ENCODE measurements at places on chromosomes 7 and 10.

- DNase-seq: no peak
Measured at GRCh38 chr7:8908889-8909288, 475.5 kb downstream of the NXPH1 start.

DNA sequence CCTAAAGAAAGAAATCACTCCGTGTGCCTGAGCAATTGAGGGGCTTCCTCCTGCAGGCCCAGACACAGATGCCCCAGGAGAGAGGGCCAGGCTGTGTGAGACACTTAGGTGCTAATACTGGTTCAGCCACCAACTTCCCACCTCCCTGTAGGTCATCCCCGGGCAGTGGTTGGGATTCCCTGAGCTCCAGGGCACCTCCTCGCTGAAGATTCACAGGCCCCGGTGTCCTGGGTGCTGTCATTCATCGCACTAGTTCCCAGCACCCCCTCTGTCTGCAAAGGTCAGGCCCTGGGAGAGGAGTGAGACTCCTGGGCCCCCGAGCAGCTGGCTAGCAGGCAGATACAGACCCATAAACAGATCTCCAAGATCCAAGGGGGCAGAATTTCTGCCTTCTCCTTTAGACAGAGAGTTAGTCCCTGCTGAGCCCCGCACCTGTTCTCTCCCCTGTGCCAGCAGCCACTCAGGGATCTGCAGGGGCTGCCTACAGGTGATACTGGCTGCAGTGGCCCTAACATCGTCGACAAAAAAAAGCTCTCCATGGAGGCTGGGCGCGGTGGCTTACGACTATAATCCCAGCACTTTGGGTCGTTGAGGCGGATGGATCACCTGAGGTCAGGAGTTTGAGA, 38.2 kb upstream of the GTF2I start:
- no peak for DNase-seq

DNA sequence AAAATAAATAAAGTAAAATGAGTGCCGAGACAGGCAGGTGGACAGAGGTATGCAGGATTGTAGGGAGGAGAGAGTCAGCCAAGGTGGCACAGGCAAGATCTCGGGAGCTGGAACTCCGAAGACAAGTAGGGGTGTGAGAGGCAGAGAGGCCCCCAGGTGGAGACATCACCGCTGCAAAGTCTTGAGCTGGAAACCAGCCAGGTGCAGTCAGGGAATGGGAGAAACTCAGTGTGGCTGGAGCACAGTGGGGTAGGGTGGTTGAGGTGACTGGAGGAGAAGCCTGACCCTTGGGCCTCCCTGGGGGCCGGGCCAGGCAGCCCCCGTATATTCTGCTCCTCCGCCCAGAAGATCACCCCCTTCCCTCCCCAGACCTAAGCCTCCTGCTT, 4.2 kb downstream of the EPHB4 start:
- DNase-seq: no peak

GRCh38 chr7:83410989-83411591, 237.8 kb downstream of the SEMA3E start:
- no peak for DNase-seq

DNA sequence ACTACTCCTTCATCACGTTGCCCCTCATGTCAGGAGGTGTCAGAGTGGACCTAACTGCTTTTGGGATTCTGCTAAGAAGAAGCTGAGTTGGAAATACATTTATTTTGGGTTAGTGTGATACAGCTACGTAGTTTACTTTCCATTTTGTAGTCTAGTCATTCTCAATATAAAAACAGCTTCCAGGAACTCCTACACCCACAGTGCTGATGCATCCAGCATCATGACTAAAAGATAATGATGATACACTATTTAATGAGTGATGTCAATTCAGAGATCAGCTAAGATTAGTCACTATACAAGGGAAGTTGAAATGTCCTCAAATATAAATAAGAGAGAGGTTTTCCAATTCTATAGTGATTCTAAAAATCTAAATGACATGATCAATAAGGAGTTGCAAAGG, 264.2 kb upstream of the SLC26A5 start:
- no peak for DNase-seq

DNA sequence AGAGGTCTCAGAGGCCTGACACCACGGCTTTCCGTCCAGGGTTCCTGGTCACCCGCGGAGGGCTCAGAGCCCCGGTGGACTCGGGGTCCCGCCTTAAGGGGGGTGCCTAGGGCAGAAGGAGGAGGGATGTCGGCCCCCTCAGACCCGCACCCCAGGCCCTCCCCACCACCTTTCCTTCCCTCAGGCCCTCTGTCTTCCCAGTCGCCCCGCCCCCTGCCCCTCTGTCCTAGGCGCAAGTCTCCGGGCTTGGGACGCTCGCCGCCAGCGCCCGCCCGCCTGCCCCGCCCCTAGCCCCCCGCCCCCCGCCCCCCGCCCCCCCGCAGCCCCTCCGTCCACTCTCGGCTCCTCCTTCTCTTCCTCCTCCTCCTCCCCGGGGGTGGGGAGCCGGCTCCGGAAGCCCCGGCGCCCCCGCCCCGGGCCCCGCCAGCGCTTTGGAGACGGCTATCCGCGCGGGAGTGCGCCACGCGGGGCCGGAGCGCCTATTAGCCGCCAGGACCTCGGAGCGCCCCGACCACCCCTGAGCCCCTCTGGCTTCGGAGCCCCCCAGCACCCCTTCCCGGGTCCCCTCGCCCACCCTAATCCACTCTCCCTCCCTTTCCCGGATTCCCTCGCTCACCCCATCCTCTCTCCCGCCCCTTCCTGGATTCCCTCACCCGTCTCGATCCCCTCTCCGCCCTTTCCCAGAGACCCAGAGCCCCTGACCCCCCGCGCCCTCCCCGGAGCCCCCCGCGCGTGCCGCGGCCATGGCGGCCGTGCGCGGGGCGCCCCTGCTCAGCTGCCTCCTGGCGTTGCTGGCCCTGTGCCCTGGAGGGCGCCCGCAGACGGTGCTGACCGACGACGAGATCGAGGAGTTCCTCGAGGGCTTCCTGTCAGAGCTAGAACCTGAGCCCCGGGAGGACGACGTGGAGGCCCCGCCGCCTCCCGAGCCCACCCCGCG, at the start of gene AEBP1:
AEBP1 (plus strand) TSS at position 423 of the 937 bp plus-strand sequence; CDS start at position 744, 321 bp downstream.
- DNase-seq: no peak

DNA sequence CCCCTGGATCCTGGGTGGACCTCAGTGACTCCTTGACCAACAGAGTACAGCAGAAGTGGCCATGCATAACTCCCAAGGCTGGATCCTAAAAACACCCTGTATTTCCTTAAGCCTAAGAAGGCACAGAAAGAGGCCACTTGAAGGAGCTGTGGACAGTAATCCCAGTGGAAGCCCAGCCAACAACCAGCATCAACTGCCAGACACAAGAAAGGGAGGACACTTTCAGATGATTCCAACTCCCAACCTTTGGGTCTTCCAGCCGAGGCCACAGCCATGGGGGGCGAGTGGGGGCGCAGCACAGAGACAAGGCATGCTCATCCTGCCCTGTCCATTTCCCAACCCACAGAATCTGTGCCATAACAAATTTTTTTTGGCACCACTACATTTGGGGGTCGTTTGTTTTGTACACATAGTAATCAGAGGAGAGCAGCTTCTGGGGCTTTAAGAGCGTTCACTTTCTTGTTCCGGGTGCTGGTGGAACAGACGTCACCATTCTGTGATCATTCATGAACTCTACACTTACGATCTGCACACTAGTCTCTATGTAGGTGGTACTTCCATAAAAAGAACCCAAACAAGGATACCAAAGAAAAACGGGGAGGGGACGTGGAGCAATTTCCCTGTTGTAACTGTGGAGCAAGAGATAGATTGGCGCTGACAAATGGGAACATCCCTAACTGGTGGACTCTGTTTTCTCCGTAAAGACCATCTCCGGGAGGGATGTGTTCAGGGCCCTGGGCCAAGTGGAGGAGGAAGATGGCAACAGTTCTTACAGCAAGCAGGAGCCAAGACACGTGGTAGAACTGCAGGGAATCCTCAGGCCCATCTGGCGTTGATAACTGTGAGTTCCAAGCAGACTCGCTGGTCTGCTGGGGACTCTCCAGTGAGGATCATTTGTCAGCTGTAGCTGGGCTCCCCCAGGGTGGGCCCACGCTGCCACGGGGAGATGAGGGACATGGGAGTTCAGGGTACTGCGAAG, 6.0 kb upstream of the SLC29A3 start:
- no peak for DNase-seq

DNA sequence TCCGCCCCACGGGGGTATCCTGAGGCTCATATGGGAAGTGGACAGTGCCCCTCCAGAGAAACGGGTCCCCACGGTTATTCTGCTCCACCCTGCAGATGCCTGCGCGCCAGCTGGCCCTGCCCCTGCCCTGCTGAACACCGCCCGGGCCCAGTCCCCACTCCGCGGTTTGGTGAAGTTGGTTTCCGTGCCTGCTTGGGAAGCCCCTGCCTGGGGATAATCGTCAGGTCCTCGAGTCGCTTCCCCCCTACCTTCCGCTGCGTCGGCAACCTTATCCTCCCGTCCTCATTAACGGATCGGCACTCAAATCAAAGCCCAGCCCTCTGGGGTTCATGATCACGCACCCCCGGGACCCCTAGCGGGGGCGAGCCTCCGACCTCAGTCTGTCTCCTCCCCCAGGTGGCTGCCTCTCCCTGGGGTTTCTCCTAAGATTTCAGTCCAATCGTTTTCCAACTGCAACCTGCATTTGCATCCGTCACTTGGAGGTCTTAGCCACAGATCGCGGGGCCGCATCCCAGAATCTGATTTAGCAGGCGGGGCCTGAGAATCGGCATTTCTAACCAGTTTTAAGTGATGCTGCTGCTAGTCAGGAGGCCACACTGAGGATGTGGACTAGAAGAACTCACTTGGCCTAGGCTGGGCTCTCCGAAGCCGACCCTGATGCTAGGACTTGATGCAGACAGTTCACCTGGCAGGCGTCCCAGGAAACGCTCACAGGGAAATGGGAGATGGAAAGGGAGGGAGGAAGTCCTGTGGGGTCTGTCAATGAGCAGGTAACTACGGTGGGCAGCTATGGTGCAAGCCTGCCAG, 27.6 kb downstream of the WDR86 start:
- DNase-seq: no peak

DNA sequence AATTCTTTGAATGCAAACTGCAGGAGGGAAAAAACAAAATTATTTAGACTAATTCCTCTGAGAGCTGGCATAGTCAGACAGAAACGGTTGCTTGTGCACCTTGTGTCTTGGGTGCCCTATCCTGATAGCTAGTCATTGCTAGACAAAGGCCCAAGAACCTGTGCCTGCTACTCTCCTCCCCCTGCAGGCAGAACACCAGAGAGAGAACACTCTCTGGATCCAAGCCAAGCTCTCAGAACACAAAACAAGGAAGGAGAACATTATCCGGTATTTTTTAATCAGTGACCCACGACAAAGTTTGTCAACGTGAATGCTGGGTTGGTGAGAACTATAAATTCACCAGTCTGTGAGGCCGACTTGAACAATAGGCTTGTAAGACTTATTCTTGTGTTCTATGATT, 18.8 kb upstream of the PPP1R9A start:
- DNase-seq: no peak

- DNase-seq: no peak
Measured at GRCh38 chr10:67308912-67309311, 383.1 kb downstream of the LRRTM3 start.

GRCh38 chr7:120898715-120899499, 41.0 kb upstream of the TSPAN12 start:
- no peak for DNase-seq

GRCh38 chr7:100443096-100443840, 7.0 kb upstream of the PPP1R35 start:
- DNase-seq: no peak

DNA sequence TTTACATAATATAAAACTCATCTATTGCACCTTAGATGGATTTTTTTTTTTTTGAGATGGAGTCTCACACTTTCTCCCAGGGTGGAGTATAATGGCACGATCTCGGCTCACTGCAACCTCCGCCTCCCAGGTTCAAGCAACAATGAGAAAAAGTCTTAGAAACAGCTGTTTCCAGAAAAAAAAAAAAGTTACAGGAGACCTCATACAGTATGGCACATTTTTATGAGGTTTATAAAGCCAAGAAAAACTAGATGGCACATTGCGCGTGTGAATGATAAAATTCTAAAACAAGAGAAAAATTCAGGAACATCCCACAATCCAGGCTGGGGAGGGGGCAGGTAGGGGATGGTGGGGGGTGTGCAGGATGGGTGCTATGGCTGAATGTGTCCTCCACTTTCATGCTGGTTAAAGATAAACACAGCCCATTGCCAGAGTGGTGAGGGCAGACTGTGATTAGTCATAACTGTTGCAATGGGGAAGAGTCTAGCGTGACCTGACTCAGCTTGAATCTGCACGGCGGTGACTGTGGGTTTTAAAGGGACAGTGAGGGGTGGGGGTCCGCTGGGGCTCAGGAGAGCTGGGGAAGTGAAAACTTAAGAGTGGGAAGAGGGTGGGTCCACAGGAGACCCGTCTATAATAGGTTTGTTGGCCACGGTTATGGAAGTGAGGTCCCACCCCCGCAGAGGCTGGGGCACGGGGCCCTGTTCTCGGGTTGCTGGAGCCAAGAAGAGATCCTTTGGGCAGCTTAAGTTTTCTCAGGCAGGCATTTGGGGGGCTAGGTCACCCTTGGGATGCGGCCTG, 11.9 kb upstream of the LRRC27 start:
- DNase-seq: peak; percentile 27

- DNase-seq: no peak
Measured at GRCh38 chr7:20038676-20039075, 178.5 kb downstream of the MACC1 start.

DNA sequence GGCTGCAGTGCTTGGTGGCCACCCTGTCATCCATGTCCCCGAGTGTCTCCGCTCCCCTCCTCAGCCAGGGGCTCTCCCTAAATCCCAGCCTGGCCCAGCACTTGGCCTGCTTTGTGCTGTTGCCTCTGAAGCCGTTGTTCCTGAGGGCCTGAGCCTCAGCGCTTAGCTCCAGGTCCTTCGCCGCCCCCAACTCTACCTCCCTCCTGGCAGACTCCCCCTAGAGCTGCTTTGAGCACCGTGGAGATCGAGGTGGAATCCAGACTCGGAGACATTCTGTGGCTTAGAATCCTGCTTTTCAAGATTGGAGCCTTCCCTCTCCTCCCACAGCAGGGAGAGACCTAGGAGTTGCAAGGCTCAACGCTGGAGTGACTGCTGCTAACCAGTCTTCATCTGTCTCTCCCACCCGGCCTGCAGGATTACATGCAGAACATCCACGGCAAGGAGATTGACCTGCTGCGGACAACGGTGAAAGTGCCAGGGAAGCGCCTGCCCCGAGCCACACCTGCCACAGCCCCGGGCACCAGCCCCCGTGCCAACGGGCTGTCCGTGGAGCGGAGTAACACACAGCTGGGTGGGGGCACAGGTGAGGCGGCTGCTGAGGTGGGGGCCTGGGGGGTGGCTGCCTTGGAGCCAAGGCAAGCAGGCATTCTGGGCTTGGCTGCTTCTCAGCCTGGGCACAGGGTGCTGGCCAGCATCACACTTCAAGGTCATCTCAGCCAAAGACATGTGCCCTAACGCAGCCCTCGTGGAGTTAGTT, 33.3 kb downstream of the GBX1 start:
- DNase-seq: no peak

Measured in activated CD4-positive, alpha-beta T cell treated with anti-CD3 and anti-CD28 coated beads for 24 hours (primary cell).